ENCODE measurements at places on chromosomes 5 and 9.

DNA sequence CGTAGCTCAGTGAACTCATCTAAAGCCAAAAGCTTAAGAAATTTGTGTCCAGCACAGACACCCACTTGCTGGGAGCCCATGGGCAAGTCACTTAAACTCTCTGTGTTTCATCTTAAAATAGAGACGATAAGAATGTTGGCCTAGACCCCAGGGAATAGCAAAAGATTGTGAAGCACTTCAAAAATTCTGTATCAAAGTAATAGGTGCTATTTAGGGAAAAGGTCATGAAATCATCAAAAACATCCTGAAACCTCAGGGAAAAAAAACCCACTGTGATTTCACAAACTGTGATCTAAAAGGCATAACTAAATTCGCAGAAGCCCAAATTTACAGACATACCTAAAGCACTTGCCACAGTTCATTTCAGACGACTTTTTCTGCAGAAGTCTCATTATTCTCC, 278.3 kb downstream of the NR2F1-AS1 start:
- no peak for DNase-seq

DNA sequence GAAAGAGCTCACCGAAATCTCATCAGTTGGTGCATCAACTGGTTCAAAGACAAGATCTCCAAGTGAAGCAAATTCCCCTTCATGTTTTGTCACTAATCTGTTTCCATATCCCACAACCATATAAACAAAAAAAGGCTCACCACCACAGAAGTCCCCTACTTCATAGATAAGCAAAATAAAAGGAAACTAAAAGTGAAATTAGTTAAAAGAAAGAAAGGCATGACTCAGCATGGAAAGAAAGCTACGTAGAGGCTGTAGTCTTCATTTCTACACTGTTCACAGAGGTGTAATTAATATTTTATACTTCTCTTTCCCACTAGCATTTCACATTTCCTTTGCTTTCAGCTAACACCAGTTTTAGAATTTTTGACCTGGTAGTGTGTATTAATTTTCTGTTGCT, 208.0 kb downstream of the CYLC2 start:
- no peak for DNase-seq

DNA sequence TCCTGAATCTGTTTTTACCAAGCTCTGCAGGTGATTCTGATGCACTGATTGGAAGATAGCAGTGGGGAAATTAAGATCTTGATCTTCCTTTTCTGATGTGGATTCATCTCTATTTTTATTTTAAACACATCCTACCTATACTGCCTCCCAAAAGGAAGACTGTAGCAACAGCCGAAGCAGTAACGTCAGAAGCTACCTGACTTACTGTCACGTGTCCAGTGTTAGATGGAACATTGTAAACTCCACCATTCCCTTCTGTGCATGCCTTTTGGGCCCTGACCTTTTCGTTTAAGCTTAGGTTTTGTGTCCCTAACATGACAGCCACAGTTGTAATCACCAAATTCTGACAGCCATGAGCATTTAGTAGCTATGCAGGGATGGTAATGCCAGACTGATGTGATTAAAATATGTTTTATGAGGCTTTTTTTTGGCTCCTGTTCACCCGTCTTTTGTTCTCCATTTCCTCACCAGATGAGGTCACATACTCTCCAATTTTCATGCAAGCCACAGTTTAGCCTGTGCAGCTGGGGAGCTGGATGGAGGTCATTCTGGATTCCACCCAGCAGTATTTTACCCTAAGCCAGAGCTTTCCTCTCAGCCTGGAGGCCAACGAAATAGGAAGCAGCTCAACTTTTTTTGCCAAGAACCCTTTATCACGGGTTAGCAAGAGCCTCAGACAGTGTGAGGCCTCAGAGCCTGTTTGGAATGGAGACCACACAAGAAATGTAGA, 15.6 kb upstream of the FOXD1 start:
- no peak for DNase-seq

- DNase-seq: no peak
These were observed 12.6 kb downstream of the PDE6A start for GRCh38 chr5:149931992-149932436.

GRCh38 chr5:68729678-68730077, 364.1 kb upstream of the SLC30A5 start:
- no peak for DNase-seq

DNA sequence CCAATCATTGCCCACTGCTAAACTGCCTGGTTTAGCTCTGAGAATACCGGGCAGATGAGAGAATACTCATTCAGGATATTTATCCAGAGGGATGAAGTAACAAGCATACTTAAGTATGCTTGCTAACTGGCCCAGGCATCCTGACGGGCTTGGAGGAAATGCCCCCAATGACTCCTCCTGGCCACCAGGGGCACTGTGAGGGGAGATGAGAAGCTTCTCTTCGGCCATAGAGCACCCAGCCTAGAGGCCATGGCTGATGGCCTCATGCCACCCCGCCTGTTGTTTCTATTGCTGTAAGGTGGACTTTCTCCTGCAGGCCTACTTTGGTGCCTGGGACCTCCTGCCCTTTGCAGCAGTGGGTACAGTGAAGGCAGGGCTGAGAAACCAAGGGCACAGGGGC, 134.5 kb upstream of the FSTL4 start:
- DNase-seq: peak; percentile 18

DNA sequence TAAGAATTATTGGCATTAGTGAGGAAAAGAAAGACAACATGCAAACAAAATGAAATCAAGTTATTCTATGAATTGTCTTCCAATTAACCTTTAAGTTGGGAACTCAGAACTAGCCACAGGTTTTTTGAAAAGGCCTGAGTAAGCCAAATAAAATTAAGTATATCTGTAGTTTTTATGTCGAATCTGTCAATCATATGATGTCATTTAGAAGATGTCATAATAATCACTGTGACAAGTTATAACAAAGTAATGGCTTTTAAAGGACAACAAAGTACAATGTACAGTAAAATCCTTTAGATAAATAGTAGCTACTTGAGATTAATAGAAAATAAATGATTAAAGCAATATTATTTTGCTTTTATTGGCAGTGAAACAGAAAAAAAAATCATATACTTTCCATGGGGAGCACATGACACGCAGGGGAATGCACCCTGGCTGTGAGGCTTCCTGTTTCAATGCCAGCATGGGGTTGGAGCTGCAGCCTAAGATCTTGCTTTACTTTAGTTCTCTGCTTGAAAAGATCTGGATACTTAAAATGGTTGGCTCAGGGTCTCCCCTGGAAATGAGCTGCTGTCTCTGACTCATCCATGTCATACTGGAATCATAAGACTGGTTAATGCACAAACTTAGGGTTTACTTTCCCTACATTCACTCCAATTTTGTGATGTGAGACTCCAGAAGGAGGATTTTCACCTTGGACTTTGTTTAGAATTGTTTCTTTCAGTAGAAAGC, 284.3 kb downstream of the TAF11L14 start:
- no peak for DNase-seq

DNA sequence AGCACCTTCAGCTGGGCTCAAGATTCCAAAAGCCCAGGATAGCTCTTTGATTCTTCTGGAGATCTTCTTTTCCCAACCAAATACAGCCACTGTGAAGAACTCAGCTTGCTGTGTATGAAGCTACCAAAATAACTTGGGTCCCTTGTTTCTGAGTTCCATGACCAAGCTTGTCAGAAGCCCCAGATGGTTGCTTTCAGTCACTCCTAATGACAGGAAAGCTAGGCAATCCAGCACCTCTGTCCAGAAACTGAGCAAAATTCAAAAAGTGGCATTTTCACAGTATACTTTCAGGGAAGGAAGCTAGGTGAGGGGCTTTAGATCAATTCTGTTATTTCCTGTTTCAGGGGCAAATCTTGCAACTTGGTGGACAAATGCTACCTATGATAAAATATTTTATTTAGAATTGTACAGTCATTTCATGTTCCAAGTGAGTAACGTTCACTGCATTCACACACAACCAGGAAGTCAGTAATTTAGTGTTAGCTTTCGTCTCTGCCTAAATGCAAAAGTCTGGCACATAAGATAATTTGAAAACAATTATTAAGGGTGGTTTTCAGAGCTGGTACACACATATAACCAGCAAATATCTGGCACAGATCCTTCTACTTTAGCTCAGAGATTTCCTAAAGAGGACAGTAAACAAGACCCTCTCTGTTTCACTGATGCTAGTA, 330.1 kb downstream of the GLIS3 start:
- no peak for DNase-seq

DNA sequence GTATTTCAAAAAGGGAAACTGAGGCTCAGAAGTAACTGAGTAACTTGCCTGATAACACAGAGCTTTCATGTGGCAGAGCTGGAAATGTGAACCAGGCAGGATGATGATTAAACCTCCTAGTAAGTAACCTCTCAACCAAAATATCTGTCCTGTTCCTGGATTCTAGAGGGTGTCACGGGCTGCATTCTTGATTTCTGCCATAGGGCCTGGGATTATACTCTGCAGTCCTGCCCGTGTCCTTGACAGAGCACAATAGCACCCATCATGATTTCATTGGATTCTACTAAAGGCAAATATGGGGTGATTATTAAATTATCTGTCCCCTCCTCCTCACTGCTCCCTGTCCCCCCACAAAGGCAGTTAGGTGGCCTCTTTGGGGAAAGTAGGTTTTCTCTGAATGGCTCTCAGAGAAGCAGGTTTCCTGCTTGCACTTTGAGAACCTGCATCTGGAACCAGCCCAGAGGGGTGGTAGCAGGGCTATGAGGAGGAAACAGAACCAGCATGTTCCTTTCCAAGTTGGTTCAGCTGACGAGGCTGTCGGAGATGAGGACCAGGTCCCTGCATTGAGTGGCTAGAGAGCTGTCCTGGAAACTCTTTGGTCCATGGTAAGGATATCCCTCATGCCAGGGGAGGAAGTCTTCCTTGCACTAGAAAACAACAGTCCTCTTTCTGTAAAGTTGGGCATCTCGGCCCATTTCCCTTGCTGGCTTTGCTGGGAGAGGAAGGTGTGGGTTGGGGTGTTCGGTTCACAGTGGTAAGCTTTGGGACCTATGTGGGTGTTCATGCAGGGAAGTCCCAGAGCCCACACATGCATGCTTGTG, 36.6 kb downstream of the PPARGC1B start:
- DNase-seq: no peak

DNA sequence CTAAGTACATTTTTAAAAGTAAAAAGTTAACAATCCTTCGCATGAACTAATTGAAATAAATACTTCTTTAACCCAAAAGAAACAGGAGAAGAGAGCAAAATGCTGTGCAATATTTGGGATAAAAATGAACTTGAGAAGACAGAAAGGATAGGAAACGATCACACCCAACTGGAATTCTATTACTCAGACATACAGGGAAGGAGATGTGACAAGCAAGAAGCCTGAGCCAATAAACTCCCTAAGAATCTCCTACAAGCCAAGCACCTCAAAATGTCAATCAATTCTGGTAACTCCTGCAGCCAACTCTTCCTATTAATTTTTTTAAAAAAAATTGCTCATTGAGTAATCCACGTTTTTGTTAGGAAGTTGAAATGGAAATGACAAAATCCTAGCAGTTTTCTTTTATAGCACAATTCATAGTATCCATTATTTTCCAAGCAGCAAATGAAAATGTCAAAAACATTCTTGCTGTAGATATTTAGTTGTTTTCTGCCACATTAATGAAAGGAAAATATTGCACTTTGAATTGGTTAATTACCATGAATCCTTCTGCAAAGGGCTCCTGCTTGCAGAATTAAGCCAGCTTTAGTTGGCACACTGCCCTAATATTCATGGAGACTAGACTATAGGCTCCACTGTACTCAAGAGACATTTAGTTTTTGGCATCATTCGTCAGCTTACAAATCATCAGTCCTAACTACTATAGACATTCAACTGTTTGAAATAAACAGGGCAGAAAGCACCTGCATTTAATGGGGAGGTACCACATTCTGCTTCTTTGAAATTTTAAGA, 89.0 kb downstream of the RFX3 start:
- DNase-seq: no peak

- DNase-seq: peak; percentile 74
These were observed 69.2 kb upstream of the CCDC180 start for GRCh38 chr9:97237951-97238889.

- no peak for DNase-seq
These were observed 61.0 kb downstream of the IPPK start for GRCh38 chr9:92608909-92609445.

DNA sequence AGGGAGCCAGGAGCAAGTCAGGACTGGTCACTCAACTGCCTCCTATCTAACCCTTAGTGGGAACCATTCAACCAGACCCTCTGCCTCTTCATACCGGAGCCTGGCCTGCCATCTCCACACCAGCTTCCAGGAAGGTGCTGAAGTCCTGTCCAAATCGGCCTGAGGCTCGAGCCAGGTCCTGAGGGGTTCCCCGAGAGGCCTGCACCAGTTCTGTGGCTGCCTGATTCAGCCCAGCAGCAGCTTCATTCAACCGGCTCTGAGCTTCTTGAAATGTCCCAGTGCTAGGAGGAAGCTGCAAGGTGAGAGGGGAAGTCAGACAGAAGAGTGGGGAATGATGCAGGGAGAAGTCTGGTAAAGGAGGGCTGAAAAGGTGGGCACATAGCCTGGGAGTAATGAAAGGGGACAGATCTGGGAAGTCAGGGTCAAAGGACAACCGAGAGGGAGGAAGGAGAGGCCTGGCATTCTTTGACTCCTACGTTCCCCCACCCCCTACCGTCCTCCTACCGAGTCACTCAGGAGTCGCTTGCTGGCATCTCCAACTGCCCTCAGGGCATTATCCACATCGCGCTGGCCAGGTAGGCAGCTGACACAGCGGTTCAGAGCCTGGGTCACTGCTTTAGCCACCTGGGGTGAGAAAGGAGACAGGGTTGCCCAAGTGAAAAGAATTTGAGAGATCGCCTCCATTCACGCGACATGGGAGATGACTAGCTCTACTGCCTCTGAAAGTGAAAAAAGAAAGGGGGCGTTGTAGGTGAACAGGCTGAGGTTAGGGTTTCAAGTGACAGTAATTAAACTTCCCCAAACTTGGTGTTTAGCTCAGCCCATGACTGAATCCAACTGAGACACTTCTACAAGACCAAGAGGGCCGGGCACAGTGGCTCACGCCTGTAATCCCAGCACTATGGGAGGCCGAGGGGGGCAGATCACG, 20.2 kb downstream of the TLN1 start:
- DNase-seq: no peak

- no peak for DNase-seq
These were observed 299.2 kb downstream of the SPOCK1 start for GRCh38 chr5:137199966-137200365.

DNA sequence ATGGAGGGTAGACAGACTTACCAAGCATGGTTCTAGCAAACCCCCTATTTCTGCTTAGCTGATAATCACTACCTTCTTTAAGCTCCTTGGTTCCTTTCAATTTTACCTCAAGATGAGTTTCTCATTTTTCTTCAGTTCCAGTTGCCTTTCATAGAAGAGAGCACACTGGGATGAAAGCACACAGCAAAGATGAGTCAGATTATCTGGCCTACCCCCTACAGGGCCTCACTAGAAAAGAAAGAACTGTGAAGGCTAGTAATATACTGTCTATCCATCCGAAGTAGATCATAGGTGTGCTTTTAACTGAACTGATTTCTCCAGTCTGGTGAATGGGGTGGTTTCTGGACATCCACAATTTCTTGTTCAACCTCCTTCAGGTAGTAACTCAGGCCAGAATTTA, 122.5 kb downstream of the TRPM3 start:
- DNase-seq: no peak
